ENCODE measurements at places on chromosomes 3 and 15.

DNA sequence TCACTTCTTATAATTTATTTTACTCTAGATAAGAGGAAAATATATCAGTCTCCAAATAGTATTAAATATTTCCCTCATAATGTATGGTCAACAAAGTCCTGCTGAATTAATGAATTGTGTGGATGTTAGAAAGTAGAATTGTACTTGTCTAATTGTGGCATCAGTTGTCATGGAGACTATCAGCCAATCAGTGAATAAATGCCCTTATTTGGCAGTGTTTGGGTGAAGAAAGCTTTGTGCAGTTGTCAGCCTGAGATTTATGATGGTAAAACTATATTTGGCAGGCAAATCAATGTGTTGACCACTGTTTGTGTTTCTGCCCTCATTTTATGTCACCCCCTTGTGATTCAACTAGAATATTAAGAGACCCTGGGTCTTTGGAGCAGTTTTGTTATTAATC is 293.6 kb upstream of the MDFIC2 start:
- no peak for DNase-seq

GRCh38 chr15:45653702-45654424 is 19.0 kb downstream of the SQOR start:
- no peak for DNase-seq

DNA sequence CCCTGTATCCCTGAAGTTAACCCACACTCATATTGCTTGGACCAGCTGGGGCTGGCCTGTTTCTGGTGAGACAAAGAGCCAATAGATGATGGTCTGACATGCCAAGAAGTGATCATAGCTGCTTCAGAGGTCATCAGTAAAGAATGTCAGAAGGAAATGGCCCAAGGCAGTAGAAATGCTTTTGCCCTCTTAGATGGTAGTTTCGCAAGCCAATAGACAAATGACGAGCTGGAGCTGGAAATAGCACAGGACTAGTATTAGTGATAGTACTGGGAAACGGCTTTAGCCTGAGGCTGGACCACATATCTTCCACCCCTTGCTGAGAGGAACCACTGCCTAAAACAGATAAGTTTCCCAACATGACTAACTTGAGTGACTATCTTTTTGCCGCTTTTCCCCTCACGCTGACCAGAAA is 176.1 kb upstream of the THBS1 start:
- DNase-seq, result no peak

DNA sequence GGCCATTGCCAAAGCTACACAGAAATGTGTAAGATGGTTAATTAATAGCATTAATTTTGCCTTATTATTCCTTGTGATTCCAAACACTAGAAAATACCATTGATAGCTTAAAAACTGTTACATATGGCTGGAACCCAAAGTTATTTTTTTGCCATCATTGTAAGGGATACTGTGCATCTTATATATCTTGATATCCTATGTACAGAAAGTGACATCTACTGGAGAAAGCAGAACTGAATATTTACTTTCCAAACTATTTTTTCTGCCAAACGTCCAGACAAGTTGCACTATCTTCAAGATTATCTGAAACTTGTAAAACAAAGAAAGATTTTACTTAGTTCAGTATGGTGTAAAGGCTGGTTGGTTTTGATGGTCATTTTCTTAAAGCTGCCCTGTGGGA is 33.3 kb upstream of the MEIS2 start:
- no peak for DNase-seq

DNA sequence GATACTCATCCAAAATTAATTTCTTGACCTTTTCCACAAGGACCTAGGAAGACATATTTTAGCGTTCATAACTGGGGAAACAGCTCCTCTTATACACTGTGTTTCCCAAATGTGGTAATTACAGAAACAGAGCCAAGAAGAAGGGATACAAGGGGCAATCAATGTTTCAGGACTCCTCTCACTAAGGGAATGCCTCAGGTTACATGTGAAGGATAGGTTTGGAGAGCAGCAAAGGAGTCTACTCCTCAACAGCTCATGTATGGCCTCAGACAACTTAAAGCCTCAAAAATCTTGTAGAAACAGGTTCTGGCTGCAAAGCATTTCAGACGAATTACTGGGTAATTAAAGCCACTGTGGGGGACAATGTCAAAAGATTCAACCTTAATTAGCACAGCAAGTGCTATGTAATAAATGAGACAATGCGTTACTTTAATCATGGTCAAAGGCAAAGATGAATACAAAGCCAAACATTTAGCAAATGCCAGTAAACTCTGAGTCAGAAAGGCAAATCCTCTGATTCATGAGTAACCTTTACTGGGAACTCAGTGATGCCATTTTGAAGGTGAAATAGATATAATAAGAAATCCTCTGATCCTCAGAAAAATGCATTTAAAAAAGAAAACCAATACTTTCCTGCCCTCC is 1111.2 kb downstream of the TUSC7 start:
- DNase-seq, result no peak

DNA sequence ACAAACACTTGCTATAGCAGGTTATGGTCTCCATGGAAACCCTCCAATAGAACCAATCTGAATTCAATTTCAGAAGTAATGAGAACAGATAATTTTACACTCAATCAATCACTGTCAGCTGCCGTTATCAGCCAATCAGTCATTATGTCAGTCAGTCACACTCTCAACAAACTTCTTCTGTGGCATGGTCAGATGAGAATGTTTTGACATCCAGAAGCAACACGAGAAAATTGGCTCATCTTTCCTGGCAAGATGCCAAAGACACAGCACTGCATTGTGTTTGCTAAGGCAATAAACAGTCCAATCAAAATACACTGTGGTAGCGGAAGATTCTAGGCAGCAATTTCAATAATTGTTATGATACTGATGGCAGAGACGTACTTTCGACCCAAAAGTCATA is 190.7 kb downstream of the RORA start:
- DNase-seq, result no peak

GRCh38 chr3:128787256-128788253 is 61.6 kb downstream of the RAB7A start:
- no peak for DNase-seq

DNA sequence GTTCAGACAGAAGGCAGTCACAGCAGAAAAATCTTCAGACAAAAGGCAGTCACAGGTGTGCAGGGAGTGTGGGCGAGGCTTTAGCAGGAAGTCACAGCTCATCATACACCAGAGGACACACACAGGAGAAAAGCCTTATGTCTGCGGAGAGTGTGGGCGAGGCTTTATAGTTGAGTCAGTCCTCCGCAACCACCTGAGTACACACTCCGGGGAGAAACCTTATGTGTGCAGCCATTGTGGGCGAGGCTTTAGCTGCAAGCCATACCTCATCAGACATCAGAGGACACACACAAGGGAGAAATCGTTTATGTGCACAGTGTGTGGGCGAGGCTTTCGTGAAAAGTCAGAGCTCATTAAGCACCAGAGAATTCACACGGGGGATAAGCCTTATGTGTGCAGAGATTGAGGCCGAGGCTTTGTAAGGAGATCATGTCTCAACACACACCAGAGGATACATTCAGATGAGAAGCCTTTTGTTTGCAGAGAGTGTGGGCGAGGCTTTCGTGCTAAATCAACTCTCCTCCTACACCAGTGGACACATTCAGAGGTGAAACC is 27.6 kb downstream of the ZNF589 start:
- DNase-seq, result no peak

- DNase-seq, result no peak
These were observed 9.6 kb downstream of the OSBPL11 start for GRCh38 chr3:125585595-125586223.

DNA sequence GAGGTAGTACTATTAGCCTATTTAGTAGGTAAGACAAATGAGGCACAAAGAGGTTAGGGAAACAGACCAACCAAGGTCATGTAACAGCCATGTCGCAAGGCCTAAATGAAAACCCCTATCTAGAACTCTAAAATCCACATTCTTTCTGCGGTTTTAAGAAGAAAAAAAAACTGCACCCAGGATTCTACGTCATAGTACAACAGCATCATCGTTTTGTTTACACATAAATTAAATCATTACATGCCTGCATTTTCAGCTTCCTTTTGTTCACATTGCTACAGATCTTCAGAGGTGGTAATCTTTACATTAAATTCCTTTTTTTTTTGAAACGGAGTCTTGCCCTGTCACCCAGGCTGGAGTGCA is 548 bp upstream of the PSMD6 start:
- DNase-seq, result no peak

GRCh38 chr3:23046536-23046935 is 156.6 kb upstream of the UBE2E2 start:
- DNase-seq, result no peak

DNA sequence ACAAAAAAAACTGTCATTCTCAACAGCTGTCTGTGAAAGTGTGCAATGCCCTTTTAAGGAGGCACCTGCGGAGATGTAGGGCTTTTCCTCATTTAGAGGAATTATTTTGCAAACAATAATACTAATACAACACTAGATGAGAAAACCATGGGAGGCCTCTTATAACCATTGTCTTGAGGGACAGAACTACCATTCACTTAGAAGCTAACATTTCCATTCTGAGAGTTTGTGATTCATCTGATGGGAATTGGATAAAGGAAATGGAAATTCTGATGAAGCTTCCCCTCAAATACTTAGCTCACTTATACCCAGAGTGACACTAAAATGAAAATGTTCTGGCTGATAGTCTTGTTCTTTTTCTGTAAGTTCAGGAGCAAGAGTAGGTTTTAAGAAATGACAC is 147.7 kb downstream of the CADPS start:
- DNase-seq, result no peak
